ENCODE measurements at places on chromosomes 4 and X.

- DNase-seq, result no peak
Observed at GRCh38 chr4:61924131-61924530, 724.0 kb downstream of the ADGRL3 start.

DNA sequence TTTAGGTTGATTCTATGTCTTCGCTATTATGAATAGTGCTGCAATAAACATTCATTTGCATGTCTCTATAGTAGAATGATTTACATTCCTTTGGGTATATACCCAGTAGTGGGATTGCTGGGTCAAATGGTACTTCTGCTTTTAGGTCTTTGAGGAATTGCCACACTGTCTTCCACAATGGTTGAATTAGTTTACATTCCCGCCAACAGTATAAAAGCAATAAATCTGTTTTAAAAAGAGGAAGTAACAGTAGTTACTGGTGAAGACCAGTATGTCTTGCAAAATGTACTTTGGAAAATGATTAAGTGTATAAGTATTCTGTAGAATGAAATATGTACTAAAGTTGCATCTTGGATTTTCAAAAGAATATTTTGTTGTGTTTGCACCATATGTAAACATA, 77.3 kb downstream of the SHROOM4 start:
- DNase-seq, result no peak

GRCh38 chr4:102172341-102172740, 172.9 kb downstream of the SLC39A8 start:
- DNase-seq, result no peak

- no peak for DNase-seq
Observed at GRCh38 chrX:113202601-113203000, 362.0 kb upstream of the AMOT start.

DNA sequence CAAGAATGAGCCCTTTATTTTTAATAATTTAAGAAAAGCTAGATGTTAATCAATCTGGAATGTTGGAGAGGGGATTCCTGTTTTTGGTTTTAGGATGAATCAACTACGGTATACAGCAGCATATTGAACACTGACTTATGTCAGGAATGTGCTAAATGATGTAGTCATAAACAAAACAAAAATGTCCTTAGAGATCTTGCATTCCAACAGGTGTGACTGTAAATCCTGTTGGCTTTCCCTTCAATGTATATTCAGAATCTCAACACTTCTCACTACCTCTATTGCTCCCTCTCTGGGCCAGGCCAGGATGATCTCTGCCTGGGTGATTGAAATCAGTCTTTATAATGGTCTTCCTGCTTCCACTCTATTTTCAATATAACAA, 37.8 kb upstream of the BDH2 start:
- no peak for DNase-seq

- DNase-seq, result peak; percentile 77
Observed at GRCh38 chrX:7147978-7148854, at the start of gene PUDP. Gene PUDP, minus strand, starts transcription at chrX:7148153. Its CDS starts 40 bp downstream, at chrX:7148113.

DNA sequence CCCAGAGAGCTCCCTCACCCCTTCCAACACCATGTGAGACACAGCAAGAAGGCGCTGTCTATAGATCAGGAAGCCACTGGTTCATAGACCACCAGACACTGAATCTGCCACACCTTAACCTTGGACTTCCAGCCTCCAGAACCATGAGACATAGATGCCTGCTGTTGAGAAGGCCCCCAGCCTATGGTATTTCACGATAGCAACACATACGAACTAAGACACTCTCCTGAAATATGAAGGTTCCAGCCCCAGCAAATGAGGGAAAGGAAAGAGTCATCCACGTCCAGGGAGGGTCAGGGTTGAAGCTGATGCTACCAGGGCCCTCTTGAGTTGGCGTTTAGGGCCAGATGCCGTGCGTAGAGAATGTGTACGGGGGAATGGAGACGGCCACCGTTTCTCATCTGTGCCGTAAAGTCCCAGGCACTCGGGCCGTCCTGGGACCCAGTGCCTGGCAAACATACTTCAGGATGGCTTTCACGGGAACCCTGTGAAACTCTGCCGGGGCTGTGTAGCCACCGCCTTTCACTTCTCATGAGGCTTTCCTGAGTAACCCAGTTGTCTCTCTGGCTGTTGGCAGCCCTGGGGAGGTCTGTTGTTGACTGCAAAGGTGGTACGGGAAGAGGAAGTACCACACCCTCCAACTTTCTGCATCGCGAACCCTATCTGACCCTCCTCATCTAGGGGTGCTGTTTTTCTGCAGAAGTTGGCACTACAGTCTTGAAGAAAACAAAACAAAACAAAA, 17.7 kb upstream of the P2RY8 start:
- DNase-seq, result no peak

DNA sequence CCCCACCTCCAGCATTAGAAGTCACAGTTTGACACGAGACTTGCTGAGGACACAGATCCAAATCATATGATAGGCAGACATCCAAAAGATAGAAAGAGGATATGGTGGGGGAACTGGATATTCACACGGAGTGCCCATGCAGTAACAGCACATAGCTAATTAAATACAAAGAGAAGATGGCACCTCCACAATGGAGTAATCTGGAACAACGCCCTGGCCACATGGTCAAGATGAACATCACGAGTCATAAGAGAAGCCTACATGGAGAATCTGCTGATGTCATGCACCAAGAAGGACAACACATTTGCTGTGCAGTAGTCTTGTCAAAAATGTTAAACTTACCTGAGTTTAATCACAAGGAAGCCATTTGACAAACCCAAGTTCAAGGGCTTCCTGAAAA, 10.1 kb upstream of the LOC101059915 start:
- DNase-seq, result no peak

DNA sequence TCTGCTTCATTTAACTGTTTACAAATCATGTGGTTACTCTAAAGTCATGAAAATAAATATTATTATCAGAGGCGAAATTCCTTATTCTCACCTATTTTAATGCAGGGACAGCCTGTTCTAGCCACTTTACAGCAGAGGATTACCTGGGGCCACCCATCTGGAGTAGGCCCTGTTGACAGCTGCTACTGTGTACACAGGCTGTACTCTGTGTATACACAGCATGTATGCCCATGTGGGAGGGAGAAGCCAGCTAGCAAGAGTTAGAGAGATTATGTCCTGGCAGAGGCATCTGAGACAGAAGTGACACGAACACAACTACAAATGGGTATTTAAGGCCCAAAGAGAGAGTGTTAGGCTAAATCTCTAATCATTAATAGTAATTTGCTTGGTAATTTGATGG, 62.1 kb downstream of the GPRIN3 start:
- DNase-seq, result no peak

DNA sequence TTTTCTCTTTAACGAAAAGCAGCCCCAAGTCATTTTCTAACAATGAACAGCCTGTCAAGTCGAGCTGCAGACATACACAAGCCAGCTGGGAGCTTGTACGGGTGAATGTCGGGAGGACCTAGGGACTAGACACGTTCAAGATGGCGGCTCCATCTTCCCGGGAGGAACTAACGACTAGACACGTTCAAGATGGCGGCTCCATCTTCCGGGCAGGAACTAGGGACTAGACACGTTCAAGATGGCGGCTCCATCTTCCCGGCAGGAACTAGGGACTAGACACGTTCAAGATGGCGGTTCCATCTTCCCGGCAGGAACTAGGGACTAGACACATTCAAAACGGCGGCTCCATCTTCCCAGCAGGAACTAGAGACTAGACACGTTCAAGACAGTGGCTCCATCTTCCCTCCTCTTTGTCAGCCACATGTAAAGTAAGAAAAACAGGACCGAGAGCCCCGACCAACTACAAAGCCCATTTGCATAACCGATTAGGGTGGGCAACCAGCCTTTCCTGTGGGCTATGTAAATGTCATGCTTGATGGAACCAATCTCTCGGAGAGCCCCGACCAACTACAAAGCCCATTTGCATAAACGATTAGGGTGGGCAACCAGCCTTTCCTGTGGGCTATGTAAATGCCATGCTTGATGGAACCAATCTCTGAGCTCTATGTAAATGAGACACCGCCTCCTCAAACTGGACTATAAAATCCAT, 175.5 kb downstream of the DHRSX start:
- DNase-seq, result peak; percentile 18

DNA sequence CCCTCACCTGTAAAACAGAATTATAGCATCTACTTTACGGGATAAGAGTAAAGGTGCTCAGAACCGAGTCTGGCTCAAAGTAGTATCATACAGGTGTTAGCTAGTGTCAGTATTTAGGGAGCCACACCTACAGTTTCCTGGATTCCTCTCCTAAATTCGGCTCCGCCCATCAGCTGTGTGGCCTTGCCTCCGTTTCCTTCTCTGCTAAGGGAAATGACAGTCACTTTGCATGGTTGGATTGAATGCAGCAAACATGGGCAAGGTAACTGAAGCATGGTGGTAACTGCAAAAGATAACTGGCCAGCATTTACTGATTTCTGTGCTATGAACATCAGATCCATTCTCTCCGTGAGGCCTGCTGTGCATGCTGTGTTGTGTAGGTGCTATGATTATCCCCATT, 2.8 kb downstream of the PPP1R3F start:
- DNase-seq, result no peak

- DNase-seq, result no peak
Observed at GRCh38 chr4:141131723-141132071, 1.6 kb downstream of the RNF150 start.

DNA sequence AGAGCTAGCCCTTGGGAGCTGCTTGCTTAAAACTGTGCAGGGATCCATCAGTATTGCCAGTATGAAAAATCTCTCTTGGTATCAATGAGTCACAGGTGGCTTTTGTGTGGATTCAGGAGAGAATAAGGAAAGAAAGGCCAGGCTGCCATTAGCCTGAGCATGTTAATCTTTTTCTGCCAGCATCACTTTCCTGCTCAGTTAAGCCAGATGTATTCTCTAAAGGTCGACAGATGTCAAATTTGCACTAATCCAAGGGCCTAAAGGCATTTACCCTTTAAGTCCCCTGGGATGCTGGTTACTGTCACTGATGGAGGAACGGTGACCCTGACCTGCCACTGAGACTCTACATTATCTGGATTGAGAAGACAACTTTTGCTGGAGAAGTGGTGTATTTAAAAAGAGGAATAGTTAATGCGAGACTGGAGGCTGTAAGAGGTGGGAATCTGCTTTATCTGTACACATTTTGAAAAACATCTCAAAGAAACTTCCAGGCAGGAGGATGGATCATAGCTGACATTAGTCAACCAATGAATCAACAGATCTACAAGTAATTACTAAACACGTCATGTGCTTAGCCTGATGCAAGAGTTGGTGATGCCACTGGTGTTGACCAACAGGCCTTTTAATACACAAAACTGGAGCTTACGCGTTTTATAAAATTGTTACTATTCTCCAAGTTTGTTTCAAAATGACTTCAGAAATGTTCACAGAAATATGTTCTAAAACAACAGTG, 241.4 kb upstream of the ANXA3 start:
- no peak for DNase-seq

DNA sequence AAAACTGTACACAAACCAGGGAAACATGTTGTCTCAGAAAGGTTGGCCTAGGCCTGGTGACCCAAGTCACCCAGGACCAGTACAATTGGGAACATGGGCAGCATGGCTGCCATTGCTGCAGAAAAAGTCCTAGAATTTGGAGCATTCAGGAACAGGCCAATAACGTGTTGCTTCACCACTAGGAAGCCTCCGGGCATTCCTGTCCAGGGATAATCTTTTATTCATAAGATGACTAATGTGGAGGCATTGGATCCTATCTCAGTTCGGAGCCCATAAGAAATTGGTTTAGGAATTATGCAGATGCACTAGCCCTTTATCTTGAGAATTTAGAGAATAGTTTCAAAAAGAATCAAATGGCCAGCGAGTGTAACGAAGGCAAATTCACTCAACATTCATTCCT, 242.8 kb upstream of the NDST4 start:
- DNase-seq, result no peak

- DNase-seq, result no peak
Observed at GRCh38 chr4:105194328-105195231, 47.9 kb downstream of the TET2 start.

- DNase-seq, result no peak
Observed at GRCh38 chrX:37785569-37785968, 5.7 kb downstream of the CYBB start.

DNA sequence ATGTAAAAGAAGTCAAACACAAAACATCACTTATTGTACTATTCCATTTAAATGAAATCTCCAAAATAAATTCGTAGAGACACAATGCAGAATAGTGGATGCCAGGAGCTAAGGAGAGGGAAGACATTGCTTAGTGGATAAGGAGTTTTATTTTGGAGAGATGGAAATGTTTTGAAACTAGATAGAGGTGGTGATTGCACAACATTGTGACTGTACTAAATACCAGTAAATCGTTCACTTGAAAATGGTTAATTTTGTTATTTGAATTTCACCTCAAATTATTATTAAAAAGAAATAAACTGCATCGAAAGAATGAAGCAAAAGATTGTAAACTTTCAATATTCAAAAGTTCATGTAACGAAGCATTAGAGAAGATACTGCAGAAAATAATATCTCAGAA, 9.7 kb upstream of the ACSL4 start:
- DNase-seq, result no peak

DNA sequence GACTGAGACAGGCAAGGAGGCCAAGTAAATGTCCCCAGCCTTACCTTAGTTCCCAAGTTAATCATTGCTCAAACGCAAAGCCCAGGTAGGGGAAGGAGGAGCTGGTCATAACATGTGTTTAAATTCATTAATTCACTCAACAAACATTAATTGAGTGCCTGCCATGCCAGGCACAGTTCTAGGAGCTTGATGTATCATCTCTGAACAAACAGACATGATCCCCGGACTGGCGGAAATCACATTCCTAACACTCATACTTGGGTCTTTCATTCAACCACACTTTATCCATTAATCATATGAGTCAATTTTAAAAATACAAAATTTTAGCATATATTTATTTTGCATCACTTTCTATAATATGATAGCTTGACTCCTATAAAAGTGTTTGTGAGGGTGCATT, 335.3 kb upstream of the NOCT start:
- no peak for DNase-seq

GRCh38 chr4:8355306-8355705, 85.2 kb downstream of the ACOX3 start:
- DNase-seq, result no peak

DNA sequence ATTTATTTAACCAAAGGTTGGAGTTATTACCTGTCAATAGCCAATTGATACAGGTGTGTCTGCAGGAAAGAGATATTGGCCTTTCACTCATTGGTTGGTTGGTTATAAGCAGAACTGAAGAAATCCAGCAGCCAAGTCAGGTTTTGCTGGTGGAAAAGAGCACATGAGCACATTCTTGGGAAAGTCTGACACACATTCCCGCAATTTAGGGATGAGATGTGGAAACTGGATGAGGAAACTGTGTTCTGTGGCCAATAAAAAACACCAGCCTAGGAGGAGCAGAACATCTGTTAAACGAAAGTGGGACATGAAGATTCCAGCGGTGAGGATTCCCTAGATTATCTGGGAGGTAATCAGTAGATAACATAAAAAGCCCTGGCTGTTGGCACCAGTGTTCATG, 567.4 kb upstream of the CPEB2 start:
- DNase-seq, result no peak

GRCh38 chr4:181559637-181560036, 683.6 kb upstream of the TENM3 start:
- no peak for DNase-seq

- DNase-seq, result no peak
Observed at GRCh38 chr4:22474636-22475310, 41.1 kb downstream of the ADGRA3 start.

GRCh38 chrX:134803551-134804183, 145.4 kb upstream of the PLAC1 start:
- no peak for DNase-seq

GRCh38 chr4:147378780-147379179, 102.1 kb upstream of the EDNRA start:
- DNase-seq, result no peak

GRCh38 chrX:10102046-10102704, 54.6 kb upstream of the CLCN4 start:
- no peak for DNase-seq

GRCh38 chr4:128284317-128284716, 3.3 kb downstream of the PGRMC2 start:
- no peak for DNase-seq
